GM23338 (cell line): ENCODE measurements at places on chromosomes 2 and 18.
A peak's percentile ranks its signal among the peaks of the same experiment; 100 is the strongest.

DNA sequence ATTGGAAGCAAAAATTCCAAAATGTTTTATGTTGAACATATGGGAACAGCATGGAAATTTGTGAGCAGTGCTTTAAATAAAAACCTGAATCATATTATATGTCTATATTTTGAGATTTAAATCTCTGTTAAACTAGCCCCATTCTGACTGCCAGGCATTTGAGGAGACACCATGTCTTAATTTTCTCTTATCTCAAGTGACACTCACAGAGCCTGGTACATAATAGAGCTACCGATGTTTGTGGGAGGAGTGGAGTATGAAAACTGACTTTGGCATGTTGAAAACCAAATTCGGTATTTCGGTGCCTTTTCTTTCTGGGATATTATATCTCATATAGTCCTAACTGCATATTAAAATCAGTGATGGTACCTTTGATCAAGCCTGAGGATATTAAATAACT is 124.1 kb downstream of the PTPRM start:
- DNase-seq: no peak

GRCh38 chr2:173962031-173962430 is 3.1 kb downstream of the SP3 start:
- no peak for DNase-seq

DNA sequence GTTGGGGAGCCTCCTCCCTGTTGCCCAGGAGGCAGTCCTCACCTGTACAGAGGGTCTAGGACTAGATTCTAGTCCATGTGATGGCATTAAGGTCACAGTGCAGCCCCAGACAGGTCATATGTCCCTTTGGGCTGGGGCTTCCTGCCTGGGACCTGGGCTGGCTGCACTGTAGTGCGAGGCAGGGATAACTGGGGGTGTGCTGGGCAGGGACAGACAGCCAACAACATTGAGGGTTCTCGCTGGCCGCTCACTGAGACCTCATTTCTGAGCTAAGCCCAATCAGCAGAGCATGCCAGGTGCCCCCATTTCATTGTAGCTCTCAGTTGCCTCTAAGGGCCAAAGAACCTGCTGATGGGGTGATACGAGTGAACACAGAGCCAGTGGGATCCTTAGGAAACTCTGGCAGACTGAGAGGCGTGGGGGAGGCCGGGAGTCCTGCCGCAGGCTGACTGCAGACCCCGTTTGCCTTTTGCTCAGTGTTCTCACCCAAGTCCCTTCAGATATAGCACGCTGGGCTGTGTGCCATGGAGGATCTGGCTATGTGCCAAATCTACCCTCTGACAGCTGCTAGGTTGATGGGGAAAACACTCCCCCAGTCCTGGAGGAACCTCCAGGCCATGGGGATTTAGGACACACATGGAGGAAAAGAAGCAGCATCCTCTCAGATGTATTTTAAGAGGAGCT is 51.9 kb downstream of the DYSF start:
- no peak for DNase-seq

- no peak for DNase-seq
These were observed 88.5 kb downstream of the RBBP8 start for GRCh38 chr18:23021623-23022022.

DNA sequence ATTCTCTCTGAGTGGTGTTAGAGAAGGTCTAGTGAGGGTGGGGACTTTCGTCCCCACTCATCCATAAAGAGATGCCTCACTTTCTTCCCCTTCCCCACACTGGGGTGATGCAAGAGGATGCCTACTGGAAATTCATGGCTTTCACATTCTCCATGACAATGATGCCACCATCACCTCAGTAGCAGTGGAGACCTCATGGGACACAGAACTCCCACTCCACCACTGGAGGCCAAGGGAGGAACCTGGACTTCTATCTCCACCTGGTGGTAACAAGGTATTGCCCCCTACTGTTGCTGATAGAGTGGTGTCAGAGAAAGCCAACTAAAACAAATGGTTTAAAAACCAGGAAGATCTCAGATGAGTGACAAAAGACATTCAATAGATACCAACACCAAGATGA is 110.9 kb downstream of the INHBB start:
- peak; percentile 68 for DNase-seq

GRCh38 chr2:86044045-86044444 is 61.6 kb downstream of the POLR1A start:
- DNase-seq: no peak

- DNase-seq: no peak
These were observed 91.8 kb downstream of the LOXHD1 start for GRCh38 chr18:46565256-46565655.

- peak; percentile 76 for DNase-seq
These were observed at the start of gene SDC1 for GRCh38 chr2:20224716-20225293. TSS of gene SDC1 (minus strand) at chr2:20225130. CDS start at chr2:20224867, 263 bp downstream.

- DNase-seq: peak; percentile 20
These were observed 571.5 kb downstream of the STK39 start for GRCh38 chr2:167675906-167676305.

DNA sequence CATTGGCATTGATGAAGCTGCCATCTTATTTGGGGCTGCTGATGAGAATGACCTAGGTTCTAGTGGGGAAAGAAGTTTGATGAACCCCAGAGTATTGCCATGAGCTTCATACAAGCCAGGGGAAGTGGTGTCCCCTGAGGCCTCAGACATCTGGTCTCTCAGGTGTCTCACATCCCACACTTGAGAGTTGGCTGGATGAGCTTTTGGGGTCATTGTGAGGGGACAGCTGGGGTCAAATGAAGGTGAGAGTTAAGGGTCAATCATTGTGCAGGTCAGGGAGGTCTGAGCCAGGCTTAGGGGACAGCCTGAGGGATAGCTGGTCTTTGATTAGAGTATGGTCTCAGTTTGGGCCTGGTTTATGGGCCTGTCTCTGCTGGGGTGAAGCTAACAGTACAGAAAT is 336.5 kb downstream of the CYP26B1 start:
- DNase-seq: no peak

DNA sequence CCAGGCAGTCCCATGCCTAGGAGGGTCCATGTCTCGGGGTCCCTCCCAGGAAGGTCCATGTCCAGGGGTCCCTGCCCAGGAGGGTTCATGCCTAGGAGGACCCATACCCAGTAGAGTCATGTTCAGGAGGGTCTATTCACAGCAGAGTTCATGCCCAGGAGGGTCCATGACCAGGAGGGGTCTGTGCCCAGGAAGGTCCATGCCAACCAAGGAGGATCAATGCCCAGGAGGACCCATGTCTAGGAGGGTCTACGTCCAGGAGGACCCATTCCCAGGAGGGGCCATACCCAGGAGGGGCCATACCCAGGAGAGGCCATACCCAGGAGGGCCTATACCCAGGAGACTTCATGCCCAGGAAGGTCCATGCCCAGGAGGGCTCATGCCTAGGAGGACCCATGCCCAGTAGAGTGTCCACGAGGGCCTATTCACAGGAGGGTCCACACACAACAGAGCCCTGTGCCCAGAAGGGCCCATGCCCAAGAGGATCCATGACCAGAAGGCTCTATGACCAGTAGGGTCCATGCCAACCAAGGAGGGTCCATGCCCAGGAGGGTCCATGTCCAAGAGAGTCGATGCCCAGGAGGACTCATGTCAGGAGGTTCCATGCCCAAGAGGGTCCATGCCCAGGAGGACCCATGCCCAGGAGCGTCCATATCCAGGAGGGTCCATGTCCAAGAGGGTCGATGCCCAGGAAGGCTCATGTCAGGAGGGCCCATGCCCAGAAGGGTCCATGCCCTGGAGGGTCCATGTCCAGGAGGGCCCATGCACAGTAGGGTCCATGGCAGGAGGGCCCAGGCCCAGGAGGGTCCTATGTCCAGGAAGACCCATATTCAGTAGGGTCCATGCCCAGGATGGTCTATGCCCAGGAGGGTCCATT is 10.1 kb downstream of the GPR35 start:
- DNase-seq: no peak
